ENCODE measurements at places on chromosomes 13 and 19.

DNA sequence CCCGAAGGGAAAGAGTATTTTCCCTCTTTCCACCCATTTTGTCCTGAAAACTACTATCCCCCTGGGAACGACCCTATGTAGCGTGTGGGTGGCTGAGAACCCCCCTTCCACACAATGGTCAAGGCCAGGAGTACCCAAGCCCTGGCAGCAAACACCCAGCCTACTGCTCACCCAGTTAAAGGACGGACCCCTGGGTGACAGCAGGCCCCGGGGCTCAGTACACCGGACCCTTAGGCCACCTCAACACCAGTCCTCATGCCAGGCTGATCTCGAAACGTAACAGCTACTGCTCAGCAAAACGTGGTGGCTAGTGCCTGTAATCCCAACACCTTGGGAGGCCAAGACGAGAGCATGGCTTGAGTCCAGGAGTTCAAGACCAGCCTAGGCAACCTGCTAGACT, 1.4 kb downstream of the ANKRD27 start:
- no peak for DNase-seq

DNA sequence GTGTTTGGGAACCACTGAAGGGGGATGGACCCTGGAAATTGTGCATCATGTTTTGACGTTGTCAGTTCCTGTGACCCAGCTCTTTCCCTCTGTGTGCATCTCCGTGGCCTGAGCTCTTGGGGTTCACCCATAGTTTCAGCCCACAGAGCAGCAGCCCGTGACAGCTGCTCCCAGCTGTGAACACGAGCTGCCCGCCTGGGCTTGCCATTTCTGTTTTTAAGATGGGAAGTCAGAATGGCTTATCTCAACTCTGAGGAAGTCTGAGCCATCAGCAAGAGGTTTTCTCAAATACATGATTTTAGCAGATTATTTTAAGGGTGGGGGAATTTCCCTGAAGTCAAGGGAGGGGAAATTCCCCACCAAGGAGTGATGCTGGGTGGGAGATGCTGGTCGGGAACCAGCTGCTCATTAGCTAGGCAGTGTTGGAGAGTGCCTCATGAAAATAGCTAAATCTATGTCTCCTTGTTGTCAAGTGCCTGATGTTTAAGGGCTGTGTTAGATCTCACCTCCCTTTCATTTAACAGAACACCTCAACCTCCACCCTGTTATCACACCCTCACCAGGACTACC, 34.8 kb upstream of the C1QTNF9 start:
- peak; percentile 53 for DNase-seq

DNA sequence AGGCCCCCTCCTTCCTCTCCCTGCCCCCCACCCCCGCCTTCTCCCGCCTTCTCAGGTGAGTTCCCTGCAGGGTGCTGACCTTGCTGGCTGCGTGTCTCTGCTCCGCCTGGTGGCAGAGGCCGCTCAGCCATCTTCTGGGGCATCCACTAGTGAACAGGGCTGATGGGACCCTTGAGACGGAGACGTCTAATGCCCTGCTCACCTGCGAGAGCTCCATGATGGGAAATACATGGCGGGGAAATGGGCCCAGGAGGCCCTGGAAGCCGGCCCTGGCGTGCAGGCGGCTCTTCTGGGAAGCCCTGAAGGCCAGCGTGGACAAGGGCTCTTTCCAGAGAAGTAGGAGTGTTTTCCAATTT, 15.2 kb upstream of the F7 start:
- no peak for DNase-seq

- no peak for DNase-seq
Observed at GRCh38 chr19:39057615-39058014, 25.3 kb upstream of the FBXO27 start.

GRCh38 chr19:49767381-49767780, 580 bp downstream of the AP2A1 start:
- peak; percentile 6 for DNase-seq

- no peak for DNase-seq
Observed at GRCh38 chr19:1270213-1270853, 1.2 kb downstream of the CIRBP start.

DNA sequence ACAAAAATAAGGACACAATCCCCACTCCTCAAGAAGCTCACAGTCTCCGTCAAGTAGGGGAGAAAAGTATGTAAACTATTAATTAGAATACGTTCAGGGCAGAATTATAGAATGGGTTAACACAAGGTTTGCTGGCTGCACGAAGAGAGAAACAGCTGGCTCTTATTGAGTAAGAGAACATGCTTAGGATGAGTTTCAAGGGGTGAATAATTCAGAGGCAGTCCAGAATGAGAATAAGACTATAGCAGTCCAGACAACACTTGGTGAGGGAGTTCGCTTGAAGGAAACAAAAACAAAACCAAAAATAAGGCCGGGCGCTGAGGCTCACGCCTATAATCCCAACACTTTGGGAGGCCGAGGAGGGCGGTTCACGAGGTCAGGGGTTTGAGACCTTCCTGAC, 61.9 kb downstream of the THSD1 start:
- no peak for DNase-seq

- DNase-seq = no peak
Observed at GRCh38 chr13:111897846-111898215, 169.1 kb upstream of the SOX1 start.

DNA sequence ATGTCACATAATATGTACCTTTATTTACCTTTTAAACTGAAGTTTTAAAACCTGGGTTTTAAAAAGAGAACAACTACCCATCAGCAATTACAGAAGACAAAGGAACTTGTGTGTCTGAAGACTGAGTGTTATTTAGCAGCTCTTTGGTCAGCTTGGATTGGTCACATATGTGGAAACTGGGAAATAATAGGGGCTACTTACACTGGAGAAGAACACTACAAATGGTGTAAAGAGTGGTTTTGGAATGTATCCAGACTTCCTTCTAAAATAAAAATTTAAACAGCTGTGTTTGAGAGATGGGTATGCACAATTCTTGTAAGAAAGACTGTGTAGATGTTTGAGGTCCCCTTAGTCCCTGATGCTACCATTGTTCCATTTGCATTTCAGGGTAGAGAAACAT, 13.3 kb downstream of the TNFRSF19 start:
- DNase-seq = no peak

DNA sequence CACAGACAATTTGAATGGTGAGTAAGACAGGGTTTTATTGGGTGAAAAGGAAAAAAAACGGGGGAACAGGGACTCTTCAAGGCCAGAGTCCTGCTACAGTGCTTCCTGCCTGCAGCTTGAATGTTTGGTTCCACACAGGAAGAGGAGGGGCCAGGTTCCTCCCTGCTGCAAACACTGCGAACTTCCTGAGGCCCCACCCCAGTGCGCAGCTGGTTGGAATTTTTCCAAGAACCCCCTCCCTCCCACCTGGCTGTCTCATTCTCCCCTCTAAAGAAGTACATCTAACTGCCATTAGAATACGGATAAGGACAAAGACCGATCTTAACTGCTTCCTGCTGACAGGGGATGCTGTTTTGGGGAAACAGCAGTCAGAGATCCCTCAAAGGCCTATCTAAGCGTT, 184.9 kb downstream of the GGACT start:
- no peak for DNase-seq

GRCh38 chr13:110520431-110521295, 40.9 kb downstream of the RAB20 start:
- peak; percentile 26 for DNase-seq

DNA sequence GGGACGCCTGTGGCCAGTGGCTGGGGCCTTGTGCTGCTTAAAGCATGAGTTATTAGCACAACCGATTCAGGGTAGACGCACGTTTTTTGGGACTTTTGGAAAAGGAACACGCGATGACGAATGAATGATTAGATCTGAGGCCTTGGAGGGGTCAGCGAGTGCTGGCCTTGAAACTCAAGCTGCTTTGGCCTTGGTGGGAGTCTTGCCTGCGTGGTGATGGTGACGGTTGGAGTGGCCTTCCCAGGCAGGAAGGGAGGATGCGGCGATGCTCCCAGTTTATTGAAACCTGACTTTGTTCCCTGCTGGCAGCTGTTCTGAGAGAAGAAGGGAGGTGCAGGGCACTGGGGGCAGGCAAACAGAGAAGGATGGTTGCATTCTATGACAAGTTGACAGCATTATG, 63.1 kb upstream of the RNF113B start:
- no peak for DNase-seq

DNA sequence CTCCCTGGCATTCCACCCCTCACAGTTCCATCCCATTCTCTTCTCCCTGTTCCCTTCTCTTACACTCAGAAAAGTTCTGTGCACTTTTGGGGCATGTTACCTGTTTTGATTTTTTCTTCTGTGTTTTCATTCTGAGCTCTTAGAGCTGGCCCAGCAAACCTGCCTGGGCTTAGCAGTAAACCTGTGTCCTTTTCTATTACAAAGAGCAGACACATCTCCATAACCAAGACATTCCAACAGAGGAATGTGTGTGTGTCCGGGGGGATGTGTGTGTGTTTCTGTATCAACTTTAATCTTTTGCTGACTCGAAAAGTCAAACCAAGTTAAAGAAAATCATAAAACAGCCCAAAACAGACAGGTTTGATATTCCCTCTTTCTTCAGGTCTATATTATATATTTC, 49.1 kb upstream of the SOX21 start:
- DNase-seq = no peak

- no peak for DNase-seq
Observed at GRCh38 chr13:62033934-62034333, 618.3 kb upstream of the PCDH20 start.

DNA sequence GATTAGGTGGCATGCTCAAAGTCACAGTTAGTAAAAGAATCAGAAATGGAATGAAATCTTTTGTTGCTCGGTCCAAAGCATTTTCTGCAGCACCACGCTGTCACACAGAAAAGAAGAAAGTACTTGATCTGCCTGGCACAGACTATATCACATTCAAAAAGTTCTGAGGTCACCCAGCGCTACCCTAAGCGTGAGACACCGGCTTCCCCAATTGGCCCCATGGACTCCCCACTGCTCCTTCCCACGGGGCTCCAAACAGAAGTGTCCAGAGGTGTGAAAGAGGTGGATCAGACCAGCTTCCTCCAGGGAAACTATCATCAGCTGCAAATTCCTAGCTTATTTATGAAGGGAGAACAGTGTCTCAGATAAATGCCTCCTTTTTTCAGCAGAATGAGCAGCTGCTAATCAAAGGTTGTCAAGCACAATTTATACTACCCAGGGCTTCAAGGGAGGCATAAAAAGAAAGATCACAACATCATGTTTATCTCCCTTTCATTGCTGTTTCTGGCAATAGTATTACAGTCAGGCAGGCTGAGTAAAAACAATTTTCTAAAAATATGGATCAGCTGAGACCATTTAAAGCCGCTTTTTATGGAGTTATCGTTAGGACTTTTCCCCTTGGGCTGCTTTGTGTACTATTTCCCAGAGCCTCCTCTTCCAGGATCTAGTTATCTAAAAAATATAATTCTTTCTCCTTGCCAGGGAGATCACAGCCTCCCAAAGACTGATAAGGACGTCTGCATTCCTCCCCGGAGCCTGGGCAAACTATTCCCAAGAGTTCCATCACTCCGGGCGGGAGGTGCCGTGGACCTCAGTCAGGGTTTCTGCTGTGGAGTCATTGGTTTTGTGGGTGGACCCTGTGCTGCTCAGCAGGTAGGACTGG, 208.0 kb downstream of the LHFPL6 start:
- no peak for DNase-seq

GRCh38 chr13:73480779-73481559, 422.2 kb downstream of the KLF5 start:
- no peak for DNase-seq

GRCh38 chr13:60090574-60090973, 73.2 kb downstream of the DIAPH3 start:
- DNase-seq = no peak

DNA sequence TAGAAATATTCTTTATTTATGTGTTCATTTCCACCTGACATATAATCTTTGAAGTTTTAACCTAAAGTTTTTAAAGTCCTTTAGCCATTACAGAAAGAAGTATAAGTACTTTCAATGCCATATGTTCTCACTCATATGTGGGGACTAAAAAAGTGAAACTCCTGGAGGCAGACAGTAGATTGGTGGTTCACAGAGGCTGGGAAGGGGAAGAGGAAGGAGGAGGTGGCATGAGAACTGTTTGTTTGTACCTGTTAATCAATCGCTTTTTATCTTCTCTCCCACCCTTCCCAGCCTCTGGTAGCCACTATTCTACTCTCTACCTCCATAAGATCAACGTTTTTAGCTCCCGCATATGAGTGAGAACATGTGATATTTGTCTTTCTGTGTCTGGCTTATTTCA, 131.1 kb downstream of the MYO16 start:
- no peak for DNase-seq

GRCh38 chr13:35716186-35716585, 239.7 kb upstream of the MAB21L1 start:
- no peak for DNase-seq

GRCh38 chr13:55516610-55517009, 1624.1 kb upstream of the PRR20A start:
- DNase-seq = no peak

DNA sequence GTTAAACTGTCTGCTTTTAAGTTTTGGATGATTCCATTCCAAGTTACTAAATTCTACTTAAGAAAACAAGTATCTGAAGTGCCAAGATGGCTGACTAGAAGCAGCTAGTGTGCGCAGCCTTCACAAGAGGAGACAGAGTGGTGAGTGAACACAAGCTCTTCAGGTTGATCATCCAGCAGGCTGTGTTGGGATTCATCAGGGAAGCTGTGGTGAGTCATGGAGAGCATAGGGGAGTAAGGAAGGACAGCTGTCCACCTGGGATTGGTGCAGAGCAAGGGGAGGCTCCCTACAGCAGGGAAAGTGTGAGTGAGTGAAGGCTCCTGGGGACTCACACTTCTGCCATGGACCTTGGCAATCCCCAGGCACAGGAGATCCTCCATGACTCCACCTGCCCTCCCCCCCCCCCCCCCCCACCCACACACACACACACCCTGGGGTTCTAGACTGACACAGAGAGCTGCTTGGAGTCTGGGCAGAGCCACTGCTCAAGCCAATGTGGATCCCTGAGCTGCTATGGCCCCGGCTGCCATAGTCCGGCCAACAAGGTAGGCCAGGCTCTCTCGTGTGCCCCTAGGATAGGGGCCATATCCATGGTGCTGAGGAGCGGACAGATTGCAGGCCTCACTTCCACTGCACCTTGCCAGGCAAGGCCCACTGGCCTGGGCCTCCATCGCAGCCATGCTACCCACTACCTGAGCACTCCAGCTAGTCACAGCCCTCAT, 23.5 kb downstream of the SLC25A15 start:
- DNase-seq = no peak

- no peak for DNase-seq
Observed at GRCh38 chr19:36093687-36094086, 17.3 kb upstream of the OVOL3 start.

DNA sequence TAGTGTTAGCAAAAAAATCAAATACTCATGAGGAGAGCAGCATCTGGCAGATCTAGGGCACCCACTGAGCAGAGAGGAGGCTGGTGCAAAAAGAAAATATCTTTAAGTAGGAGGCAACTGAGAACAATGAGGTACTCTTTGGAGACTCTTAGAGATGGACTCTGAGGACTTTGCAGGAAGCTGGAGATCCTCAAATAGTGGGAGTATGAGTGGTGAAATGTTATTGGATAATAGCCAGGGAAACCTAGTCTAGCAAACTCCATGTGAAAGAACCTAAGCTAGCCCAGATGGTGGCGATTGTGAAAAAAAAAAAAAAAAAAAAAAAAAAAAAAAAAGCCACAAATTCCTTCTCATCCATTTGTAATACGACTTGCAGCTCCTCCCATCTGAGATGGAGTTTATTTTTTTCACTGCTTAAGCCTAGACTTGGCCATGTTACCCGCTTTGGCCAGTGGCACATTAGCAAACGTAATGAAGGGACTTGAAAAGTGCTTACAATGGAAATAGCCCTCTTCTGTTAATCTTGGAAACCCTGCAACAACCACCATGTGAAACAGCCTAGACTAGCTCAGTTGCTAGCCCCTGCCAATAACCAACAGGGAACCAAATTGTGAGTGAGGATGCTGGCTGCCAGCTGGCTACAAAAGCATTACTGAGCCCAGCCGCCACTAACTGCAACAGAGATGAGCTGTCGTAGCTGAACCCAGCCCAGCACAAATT, 476.2 kb downstream of the KLF12 start:
- DNase-seq = no peak
